ENCODE measurements at places on chromosomes 3 and 15.

DNA sequence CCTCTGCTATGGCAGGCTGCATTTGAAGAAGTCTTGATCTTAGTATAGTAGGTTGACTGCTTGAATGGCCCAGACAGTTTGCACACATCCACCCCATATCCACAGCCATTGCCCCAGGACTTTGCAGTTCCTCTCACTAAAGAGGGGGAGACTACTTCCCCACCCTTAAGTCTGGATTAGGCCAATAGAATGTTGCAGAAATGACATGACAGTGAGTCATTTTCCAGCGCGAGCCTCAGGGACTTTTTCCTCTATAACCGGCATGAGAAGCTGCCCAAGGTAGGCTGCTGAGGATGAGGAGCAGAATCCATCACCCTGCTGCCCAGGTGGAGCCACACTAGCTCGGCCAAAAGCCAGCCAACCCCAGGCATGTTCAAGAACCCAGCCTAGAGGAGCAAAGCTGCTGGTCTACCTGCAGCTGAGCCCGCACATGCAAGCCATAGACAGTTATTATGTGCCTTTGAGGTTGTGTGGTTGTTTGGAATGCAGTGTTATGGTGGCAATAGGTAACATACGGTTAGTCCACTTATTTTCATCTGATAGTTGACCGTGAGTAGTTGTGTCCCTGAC lies 113.9 kb downstream of the TLE3 start:
- DNase-seq = no peak

DNA sequence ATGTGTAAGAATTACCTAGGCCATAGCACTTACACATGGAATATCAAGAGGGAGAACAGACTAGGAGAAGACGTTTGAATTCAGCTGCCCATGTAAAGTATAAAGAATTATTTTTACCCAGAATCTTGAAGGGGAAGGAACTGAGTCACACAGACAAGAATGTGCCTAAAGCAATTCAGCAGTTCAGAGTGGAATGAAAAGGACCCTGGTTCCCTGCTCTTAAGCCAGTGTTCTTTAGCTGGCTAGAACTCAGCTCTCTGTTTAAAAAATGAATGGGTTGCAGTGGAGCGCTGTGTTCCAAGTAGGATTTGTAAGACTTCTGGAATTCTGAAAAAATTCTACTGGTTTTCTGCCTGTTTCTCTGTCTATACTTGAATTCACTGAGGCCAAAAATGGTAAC lies 440.2 kb downstream of the LPP start:
- no peak for DNase-seq

DNA sequence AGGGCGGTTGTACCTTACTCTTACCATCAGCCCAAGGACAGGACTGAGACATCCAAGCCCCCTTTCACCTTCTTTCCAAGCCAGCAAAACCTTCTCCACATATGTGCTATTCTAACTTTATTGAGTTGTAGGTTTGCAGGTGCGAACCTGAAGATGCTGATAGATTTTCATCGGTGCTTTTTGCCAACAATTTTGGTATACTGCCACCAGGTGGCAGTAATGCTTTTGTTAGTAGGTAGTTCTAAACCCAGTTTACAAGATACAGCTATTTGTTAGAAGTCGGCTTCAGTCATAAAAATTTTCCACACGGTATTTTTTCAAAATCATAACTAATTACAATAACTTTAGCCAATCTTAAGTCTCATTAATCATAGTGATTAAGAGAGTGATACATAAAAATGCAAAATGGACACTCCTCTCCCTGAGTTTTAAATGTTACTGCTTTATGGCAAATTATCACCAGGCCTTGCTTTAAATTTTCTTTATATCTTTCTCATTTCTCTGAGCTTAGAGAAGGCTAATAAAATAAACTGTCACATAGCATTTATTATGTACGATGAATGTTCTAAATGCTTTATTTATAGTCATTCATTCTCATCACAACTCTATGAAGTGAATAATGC lies 636 bp downstream of the TBC1D21 start:
- no peak for DNase-seq

DNA sequence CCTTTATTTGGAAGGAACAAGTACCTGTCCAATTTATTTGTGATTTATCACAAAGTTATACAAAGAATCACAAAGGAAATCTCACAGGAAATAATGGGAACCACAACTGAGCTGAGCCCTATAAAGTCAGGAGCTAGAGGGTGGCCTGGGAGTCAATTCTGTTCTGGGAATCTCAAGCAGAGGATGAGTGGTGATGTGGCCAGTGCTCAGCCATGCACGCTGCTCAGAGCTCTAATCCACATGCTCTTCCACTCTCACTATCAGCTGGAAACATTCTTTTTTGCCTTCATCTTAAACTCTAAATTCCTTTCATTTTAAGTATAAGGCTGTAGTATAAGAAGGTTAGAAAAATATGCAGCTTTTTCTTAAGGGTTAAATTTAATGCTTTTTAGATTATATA lies 36.6 kb downstream of the UACA start:
- DNase-seq = no peak

- DNase-seq = no peak
Observed at GRCh38 chr3:190620886-190621608, 107.2 kb downstream of the IL1RAP start.

DNA sequence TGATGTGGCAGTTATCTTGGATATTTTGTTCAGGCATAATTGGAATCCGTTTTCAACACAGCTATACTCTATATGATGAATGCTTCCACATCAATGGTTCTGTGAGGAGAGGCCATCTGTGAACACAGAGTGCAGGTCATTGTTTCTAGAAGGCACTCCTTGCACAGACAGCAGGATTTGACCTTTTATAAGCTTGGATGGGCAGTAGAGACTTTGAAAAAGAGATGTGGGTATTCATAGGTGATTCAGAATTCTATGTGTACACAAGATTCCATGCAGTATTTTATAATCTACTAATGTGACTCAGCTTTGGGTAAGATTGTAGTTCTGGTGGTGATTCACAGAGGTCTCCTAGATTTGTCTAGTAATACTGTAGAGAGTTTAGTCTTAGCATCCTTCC lies 12.5 kb downstream of the ARPP21 start:
- no peak for DNase-seq

DNA sequence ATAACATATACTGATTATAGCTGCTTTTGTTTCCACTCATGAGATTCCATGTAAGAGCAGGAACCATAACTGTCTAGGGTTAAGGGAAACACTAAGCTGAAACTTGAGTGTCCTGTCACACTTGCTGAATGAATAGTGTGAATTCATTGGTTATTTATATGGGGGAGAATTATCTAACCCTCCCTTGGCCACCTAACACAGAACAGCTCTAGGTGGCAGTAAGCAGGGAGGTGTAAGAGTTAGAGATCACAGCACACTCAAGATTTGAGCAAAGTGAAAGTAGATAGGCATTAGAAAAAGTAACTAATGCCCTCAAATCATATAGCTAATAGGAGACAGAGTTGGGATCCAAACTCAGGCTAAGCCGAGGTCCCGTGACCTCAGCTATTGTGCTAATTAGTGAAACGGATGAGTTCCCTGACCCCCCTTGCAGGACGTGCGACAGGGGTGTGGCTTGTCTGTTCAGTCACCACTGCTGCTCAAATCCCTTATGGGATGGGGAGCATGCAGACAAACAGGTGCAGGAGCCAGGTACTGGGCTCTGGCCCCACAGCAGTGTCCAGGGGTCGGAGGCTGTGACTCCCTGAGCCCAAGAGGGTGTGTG lies 27.7 kb upstream of the ANO10 start:
- DNase-seq = peak; percentile 25

GRCh38 chr3:129605922-129606635 lies 397 bp downstream of the PLXND1 start:
- no peak for DNase-seq

- peak; percentile 32 for DNase-seq
Observed at GRCh38 chr3:35664460-35664919, 25.2 kb downstream of the ARPP21 start.

DNA sequence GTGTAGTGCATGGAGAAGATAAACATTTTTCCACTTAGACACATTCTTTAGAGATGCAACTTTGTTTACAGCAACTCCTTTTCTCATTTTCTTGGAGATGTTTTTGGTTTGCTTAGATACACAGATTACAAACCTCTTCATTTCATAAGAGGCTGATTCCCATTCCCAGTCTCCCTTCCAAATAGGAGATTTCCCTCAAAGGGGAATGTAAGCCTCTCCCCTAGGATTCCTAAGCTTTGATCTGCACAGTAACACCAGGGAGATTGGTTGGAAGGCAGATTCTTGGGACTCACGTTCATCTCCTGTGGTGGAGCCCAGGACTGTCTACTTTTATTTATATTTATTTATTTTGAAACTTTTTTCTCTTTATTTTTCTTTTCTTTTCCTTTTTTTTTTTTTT lies 63.2 kb downstream of the MCTP2 start:
- no peak for DNase-seq

- peak; percentile 45 for DNase-seq
Observed at GRCh38 chr3:171704002-171704401, 106.3 kb downstream of the PLD1 start.

GRCh38 chr3:143326983-143327778 lies 207.6 kb downstream of the CHST2 start:
- no peak for DNase-seq

- peak; percentile 83 for DNase-seq
Observed at GRCh38 chr15:43903864-43904290, 77.1 kb downstream of the WDR76 start.

GRCh38 chr15:31338879-31339557 lies 12.4 kb downstream of the KLF13 start:
- DNase-seq = no peak

- DNase-seq = no peak
Observed at GRCh38 chr15:85097725-85098124, 116.1 kb downstream of the PDE8A start.

DNA sequence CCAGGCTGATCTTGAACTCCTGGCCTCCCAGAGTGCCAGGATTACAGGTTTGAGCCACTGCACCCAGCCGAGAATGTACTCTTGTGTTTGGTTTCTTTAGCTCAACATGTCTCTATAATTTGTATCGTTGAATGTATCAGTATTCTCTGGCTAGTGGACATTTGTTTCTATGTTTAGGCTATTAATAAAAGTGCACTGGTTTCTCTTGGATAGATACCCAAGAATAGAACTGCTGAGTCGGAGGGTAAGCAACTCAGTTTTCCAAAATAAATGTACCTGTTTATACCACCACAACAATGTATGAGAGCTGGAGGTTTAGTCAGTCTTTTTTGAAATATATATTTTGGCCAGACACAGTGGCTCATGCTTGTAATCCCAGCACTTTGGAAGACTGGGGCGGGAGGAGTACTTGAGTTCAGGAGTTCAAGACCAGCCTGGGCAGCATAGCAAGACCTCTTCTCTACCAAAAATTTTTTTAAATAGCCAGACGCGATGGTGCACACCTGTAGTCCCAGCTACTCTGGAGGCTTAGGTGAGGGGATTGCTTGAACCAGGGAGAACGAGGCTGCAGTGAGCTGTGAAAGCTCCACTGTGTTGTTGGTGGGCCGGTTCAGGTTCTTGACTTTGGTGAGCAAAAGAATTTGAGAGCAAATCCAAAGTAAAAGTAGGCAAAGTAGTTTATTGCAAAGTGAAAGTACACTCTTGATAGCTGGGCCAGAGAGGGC lies 7.7 kb upstream of the IVD start:
- no peak for DNase-seq

- no peak for DNase-seq
Observed at GRCh38 chr15:49984436-49984835, 134.6 kb downstream of the ATP8B4 start.

- no peak for DNase-seq
Observed at GRCh38 chr15:68190048-68190447, 15.1 kb downstream of the CALML4 start.

DNA sequence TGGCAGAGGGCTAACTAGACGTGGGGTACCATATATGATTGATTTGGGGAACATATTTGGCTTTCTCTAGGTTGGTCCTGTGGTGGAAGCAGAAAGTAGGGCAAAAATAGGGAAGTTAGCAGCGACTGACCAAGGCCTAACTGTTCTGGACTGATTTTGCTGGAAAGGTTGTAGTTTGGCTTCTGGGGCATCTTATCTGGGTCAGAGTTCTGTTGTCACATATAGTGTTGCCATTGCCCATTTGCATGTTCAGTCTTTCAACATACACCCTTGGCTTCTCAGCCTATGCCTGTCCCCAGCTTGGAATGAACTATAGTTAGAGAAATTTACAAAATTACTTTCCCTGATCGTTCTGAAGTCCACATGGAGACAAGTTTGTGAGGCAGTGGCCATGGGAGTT lies 426.5 kb downstream of the TBC1D5 start:
- no peak for DNase-seq
